NCI-H446 (cell line): ENCODE measurements at places on chromosomes 3 and 15.

DNA sequence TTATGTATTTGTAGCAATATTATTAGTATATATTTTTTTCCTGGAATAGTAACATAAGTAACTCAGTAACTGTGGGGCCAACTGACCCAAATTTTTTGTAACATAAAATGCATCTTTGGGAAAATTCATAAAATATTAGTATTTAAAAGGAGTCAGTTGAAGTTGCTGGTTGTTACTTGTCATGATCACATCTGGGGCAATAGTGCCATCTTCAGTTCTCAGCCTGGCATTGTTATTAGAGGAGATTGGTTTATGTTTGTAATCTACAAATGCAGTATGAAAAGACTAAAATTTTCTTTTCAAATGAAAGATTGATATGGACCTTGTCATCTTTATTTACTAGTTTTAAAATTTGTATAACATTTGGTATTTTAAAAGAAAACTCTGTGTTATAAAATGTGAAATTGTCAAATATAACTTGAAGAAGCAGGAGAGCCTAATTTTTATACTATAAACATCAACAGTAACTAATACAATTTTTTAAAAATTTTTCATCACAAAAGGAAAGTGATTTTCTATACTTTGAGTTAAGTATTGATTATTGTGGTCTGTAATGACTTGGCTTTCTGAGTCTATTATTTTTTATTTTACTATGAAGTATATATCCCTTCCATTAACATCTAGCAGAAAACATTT is 38.8 kb upstream of the MLF1 start:
- peak; percentile 32 for DNase-seq

DNA sequence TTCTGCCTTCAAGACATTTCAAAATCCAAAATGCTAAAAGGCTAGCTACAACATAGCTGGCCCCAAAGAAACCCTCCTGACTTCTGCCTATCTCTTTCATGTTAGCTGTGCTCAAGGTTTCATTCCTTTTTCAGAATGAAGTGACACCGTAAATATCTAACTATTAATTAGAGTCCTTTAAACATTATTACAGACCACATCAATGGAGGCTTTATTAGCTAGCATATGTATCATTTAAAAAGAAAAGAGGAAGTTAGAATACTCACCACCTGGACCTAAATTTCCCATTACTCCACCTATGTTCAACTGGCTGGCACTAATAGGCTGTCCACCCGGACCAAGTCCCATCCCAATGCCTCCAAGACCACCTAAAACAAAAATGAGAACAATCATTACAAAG is 24.6 kb downstream of the MYEF2 start:
- DNase-seq: no peak

GRCh38 chr15:101168463-101168824 is 83.4 kb downstream of the CHSY1 start:
- DNase-seq: no peak

DNA sequence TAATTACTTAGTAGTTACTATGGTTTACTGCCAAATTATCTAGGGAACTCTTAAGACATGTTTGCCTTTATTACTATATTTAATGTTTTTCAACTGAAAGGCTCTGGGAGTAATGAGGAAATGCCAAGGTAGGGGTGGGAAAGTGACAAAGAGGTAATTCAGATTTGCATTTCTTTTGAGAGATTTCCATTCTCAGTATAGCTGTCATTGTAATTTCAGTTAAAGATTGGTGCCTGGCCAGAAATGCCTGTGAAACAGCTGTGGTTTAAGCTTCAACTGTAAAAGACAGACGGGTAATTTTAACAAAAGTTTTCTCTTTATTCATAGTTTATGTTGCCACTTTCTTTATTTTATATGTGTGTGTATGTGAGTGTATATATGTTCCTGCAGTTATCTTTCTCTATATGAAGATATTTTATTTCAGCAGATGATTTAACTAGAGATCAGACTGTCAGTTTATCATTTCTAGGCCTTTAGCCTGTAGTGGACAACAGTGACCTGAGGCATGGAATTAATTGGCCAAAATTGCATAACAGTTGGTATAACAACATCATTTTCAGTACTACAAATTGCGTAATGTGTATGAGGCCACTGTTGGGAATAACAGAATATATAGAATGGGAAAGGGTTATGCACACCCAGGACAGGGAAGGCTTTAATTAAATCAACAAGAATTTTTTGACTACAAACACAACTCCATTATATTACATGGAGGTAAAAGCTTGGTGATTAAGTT is 119.0 kb downstream of the BBX start:
- no peak for DNase-seq

DNA sequence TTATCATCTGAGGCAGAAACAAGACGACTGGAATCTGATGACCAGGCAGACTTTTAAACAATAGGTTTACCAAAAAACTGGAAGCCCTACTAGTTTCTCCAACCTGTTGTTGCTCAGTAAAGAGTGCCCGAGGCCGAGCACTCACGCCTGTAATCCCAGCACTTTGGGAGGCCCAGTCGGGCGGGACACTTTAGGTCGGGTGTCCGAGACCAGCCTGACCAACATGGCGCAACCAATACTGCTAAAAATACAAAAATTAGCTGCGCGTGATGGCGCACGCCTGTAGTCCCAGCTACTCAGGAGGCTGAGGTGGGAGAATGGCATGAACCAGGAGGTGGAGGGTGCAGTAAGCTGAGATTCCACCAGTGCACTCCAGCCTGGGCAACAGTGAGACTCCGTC is 1.1 kb upstream of the WDR5B start:
- no peak for DNase-seq

- no peak for DNase-seq
Measured at GRCh38 chr15:93894438-93895036, 336.8 kb upstream of the MCTP2 start.

DNA sequence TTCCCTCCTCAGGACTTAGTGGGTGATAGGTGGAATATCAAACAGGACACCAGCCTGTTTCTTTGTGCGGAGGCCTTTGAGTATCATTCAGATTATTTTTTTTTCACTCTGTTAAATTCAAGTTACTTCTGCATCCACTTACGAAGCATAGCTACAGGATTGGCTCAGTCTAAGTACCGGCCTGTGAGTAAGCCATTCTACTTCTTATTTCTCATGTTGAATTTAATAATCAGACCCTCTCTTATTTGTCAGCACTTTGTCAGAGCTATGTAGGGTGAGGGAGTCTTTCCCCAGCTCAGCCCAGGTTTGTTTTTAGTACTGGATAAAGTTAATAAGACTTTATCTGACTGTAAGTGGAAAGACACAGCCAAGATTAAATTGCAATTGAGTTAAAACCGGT is 54.7 kb downstream of the ITPR1 start:
- no peak for DNase-seq

- DNase-seq: no peak
Measured at GRCh38 chr3:32996048-32996754, 44.8 kb downstream of the CCR4 start.

DNA sequence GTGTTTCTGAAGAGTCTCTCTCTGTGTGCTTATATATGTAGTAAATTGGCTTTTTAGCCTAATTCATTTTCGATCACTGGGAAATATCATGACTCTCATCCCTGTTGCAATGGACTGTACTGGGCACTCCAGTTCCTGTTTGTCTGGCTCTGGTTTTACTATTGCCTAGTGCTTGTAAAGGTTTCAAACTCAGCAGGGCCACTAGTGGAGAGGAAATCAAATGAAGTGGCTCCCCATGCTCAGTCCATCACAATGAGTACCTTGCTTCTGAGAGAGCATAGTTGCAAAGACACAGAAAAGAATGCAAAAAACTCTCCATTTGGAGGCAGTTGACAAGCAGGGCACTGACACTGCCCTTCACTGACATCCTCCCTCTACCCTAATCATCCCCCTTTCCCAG is 167.8 kb downstream of the TAFA4 start:
- no peak for DNase-seq

DNA sequence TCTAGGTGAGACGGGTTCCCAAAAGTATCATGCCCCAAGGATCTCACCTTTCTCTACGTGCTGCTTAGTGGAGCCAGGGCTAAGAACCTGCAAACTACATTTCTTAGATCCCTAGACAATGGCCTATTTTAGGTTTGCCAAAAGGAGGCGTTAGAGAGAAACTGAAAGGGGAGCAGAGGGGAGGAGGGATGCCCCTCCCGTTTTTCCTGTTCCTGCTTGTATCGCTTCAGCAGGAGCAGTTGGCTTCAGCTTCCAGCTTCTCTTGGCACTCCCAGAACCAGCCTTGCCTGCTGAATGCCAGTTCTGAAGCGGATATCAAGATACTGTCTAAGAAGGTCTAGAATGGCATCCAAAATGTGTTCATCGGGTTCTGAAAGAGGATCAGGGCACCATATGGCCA is 58.4 kb upstream of the ABHD17C start:
- DNase-seq: peak; percentile 84

- peak; percentile 47 for DNase-seq
Measured at GRCh38 chr3:177340243-177340830, 143.1 kb upstream of the TBL1XR1 start.

- no peak for DNase-seq
Measured at GRCh38 chr3:153892126-153892525, 229.1 kb upstream of the ARHGEF26 start.

DNA sequence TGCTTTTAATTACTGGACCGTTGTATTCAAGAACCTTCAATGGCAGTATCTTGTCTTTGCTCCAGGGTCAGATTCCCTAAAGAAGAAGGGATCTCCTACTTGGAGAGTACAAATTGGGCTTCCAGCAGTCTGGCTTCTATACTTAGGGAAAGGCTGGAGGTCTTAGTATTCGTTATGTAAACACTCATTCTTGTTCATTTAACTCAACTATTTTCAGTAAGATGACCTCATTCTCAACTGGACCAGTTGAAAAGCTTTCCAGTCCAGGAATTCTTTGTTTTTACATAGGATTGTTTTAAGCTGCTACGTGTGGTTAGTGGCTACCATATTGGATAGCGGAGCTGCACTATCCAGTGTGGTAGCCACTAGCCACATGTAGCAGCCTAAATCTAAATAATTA is 4.6 kb downstream of the SENP5 start:
- no peak for DNase-seq

DNA sequence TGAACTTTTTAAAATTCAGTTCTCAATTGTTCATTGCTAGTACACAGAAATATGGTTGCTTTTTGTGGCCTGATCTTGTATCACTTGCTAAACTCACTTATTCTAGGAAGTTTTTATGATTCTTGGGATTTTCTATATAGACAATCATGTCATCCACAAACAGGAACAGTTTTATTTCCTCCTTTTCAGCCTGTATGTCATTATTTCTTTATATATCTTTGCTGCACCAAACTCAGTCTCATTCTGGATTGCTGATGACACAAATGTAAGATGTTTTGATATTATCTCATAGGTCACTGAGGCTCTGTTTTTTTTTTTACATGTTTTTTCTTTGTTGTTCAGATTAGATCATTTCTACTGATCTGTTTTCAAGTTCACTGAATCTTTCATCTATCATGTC is 71.7 kb downstream of the TTBK2 start:
- DNase-seq: no peak

DNA sequence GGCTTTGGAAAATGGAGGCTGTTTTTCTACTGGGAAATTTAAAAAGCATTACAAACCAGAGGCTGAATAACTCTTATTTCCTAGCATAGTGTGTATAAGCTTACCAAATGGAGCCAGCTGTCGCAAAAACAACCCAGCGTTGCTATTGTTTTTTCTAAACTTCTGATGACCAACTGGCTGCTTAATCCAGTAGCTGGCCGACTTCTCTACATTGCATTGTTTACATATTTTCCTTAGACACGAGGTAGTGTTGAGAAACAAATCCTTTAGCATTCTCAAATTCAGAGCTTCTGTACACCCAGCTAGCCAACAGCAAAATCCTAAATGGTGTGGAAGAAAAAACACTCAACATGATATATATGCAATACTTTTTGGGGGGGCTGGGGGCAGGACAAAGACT is 161.0 kb upstream of the ADAMTS9 start:
- DNase-seq: no peak

GRCh38 chr3:156997351-156997750 is 162.6 kb downstream of the CCNL1 start:
- no peak for DNase-seq

- no peak for DNase-seq
Measured at GRCh38 chr15:64897345-64897985, 14.2 kb upstream of the ANKDD1A start.

GRCh38 chr15:56249092-56249491 is 5.4 kb upstream of the RFX7 start:
- DNase-seq: peak; percentile 51

GRCh38 chr15:82999905-83000671 is 11.4 kb downstream of the C15orf40 start:
- peak; percentile 51 for DNase-seq

DNA sequence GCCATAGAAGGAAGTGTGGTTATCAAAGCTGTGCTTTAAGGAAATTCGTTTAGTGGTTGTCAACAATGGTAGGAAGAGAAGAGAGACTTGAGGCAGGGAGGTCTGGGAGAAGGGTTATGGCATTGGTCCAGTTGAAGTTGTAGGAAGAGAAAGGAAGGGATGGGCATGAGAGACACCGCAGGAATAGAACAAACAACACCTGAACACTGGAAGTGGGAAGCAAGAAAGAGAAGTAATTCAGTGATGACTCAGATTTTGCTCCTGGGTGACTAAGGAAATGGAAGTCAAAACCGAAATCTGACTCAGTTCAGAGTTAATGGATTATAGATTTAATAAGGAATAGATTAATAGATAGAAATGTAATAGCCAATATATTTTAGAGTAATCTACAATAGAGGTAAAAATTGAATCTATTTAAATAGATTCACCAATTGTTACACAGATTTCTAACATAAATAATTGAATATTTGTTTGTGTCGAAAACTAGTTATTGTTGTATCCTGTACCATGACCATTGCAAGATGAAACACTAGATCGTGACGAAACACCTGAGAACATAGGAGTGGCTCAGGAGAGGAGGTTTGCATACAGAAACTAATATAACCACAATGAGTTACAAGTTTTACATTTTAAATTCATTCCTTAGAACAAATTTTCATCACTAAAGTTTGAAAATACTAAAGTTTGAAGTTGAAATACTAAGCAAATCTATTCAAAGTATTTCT is 36.0 kb downstream of the THBS1 start:
- no peak for DNase-seq

- no peak for DNase-seq
Measured at GRCh38 chr15:48073881-48074280, 46.9 kb upstream of the SLC24A5 start.

DNA sequence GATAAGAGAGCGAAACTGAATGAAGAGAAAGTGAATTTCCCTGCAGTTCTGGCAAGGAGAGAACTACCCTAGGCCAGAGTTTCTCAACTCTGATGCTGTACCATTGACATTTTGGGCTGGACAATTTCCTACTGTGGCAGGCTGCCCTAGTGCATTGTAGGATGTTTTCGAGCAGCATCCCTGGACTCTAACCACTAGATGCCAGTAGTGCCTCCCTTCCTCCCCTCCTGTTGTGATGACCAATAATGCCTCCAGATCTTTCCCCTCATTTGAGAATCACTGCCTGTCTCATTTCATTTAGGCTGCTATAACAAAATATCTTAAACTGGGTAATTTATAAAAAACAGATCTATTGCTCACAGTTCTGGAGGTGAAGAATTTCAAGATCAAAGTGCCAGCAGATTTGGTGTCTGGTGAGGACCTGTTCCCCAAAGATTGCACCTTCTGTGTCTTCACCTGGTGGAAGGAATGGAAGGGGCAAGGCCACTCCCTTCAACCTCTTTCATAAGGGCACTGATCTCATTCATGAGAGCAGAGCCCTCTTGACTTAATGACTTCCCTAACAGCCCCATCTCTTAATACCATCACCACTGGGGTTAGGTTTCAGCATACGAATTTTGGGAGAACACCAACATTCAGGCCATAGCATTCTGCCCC is 188.9 kb upstream of the MEIS2 start:
- peak; percentile 23 for DNase-seq

GRCh38 chr3:153291059-153291685 is 129.1 kb downstream of the RAP2B start:
- DNase-seq: no peak
